Cortex of kidney (tissue), 1 donor: ENCODE measurements at places on chromosomes 1 and 21.

- no peak for DNase-seq
Measured at GRCh38 chr21:34684174-34684876, 15.5 kb downstream of the CLIC6 start.

GRCh38 chr1:94954263-94955220 lies 27.6 kb upstream of the CNN3 start:
- no peak for DNase-seq

- DNase-seq: no peak
Measured at GRCh38 chr1:61067446-61068019, 14.8 kb upstream of the NFIA start.

DNA sequence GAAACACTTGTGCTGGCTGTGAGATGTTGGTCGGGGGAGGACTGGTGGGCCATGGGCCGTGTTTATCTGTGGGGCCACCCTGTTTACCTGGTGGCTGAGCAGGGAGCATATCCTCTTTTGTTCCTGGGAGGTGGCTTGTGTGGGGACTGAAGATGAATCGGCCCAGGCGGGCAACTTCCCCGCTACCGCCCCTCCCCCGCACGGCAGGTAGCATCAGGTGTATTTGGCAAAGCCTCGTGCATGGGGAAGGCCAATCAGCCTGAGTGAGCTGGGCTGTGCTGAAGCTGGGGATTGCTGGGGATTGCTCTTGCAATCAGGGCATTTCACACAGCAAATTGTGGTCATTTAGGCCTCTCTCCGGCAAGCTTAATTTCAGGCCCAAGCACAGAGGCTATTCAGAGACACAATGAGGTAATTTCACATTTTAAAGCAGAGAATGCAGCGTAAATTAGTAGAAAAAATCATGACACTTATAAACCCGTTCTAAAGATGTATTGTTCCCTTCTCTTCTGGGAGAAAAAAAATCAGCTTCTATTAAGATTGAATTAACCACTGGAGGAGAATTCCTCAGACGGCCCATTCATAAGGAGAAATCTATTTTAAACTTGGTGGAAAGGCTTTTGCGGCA lies 197.7 kb upstream of the POU3F1 start:
- no peak for DNase-seq

DNA sequence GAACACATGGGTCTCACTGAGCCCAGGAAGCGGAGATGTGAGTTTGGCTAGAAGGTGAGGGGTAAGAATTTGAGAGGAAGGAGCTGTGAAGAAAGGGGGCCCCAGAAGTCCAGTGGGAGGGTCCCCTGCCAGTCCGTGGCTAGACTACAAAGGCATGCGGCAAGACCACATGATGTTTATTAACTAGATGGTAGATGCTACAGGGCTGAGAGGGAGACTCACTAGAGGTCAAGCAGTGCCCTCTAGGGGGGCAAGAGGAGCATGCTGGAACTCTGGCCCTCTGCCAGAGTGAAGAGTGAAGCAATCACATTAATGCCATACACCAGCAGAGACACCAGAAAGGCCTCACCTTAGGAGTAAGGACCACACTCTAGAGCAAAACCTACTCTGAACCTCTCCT lies 12.2 kb downstream of the KIAA0319L start:
- DNase-seq: no peak

DNA sequence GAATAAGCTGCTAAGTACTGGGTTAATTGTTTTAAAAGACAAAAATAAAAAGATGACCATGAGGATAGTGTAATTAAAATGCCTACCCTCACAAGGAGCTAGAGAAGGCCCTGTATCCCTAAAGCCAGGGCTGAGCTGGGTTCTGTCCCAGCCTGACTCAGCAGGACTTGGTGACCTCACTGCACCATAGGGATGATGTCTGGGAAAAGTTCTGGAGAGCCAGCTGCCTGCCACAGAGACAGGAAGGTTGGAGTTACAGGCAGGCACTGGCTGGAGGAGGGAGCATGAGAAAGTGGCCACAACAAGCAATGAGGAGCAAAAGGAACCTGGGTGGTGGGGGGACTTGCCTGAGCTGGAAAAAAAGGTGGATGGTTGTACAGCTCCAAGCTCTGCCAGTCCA lies 5.7 kb upstream of the TNR start:
- no peak for DNase-seq

DNA sequence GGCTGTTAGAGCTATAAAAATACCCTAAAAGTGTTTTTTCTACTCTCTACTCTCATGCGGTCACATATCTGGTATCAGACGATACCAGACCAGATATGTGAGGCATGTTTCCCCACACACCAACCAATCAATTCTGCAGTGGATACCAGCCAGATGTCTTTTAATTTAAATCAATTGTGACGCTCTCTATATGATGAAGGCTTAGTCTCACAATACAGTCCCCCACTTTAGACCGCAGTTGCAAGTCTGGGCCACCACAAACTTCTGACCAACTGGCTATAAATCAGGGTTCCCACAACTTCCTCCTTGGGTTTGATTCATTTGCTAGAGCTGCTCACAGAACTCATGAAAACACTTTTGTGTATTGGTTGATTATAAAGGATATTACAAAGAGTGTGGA lies 586.1 kb upstream of the ZP4 start:
- DNase-seq: no peak

GRCh38 chr1:41498391-41498790 lies 13.9 kb upstream of the EDN2 start:
- DNase-seq: no peak

GRCh38 chr1:156248323-156248683 lies 447 bp upstream of the PAQR6 start:
- DNase-seq: no peak

DNA sequence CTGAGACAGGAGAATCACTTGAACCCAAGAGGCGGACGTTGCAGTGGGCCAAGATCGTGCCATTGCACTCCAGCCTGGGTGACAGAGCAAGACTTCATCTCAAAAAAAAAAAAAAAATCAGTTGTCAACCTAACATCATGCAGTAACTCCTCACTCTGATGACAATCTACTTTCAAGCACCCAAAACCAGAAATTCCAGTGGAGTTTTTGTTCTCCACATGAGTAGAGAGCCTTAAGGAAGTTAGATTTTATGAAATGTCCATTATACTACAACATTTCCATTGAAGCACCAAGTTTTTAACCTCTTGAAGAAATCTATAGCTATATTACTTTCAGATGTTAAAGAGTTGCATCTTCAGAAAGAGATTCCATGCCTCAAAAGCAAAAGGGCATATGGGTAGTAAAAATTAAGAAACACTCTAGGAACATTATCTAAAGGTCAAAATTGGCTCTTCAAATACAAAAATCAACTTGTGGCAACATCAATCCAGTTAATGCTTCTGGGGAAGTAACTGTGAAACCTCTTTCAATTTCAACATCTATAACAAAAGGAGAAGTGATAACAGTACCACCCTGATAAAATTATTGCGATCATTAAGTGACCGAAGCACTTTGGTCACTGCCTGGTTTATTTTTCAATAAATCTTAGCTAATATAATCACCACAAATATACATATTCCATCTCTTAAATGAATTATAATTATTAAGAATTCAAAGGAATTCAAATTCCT lies 7.7 kb downstream of the LPGAT1 start:
- no peak for DNase-seq

DNA sequence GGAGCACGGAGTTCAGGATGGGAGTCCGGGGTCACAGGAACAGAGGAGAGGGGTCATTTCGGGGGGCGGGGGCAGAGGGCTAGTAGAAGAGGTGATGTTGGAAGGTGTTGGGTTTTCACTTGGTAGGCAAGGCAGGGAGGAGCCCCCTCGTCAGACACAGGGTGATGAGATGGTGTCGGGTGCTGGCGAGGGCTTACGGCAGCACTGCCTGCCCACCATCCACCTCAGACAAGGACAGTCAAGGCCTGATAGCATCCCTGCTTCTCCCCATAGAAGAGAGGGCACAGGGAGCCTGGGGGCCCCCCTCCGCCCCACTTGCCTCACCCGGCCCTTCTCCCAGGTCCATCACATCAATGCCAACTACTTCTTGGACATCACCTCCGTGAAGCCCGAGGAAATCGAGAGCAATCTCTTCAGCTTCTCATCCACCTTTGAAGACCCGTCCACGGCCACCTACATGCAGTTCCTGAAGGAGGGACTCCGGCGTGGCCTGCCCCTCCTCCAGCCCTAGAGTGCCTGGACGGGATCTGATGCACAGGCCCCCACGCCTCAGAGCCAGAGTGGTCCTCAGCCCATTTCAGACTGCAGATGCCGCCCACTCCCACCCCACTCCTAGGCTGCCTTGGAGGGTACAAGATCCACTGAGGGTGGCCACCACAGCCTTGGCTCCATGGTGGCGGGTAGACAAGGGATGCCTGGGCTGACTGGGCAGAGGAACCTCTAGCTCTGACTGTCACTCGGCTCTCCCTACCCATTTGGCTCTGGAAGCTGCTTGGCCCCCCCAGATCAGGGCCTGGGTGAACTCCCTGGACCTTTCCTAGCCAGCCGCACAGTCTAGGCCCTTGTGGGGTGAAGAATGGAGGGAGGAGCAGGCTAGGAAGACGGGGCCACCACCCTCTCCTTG lies 4.3 kb upstream of the MTFR1L start:
- DNase-seq: no peak

DNA sequence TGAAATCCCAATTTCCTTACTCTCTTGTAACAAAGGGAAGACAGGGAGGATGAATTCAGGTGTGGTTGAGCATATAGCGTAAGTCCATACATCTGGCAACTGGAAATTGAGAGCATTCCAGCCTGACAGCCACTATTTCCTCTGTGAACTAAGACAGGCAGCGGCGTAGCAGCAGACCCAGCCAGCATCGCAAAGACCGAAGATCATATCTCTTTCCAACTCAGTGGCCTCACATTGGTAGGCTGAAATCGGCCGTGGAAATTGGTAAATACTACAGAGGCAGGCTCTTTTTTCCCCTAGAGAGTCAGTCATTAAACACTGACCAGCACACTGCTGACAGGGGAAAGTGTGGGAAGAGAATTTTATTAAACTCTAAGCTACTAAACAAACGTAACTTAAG lies 43.4 kb downstream of the TARBP1 start:
- no peak for DNase-seq

DNA sequence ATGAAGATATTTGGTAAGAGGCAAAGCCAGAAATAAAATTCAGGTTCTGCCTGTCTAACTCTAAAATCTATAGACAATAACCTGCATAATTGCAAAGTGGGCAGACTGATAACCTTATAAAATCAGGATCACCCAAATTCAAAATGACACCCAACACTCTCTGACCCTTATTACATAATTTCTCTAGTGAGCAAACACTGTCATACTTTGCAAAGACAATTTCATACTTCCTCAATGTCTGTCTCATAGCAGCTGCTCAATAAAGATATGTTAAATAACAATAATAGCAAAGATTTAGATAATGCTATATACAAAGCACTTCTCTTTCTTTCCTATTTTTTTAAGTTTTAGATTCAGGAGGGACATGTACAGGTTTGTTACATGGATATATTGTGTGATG lies 118.5 kb downstream of the UCHL5 start:
- DNase-seq: no peak

- DNase-seq: no peak
Measured at GRCh38 chr1:234315091-234315541, 58.1 kb upstream of the COA6 start.

- DNase-seq: no peak
Measured at GRCh38 chr21:38788275-38788905, 17.3 kb upstream of the ETS2 start.

DNA sequence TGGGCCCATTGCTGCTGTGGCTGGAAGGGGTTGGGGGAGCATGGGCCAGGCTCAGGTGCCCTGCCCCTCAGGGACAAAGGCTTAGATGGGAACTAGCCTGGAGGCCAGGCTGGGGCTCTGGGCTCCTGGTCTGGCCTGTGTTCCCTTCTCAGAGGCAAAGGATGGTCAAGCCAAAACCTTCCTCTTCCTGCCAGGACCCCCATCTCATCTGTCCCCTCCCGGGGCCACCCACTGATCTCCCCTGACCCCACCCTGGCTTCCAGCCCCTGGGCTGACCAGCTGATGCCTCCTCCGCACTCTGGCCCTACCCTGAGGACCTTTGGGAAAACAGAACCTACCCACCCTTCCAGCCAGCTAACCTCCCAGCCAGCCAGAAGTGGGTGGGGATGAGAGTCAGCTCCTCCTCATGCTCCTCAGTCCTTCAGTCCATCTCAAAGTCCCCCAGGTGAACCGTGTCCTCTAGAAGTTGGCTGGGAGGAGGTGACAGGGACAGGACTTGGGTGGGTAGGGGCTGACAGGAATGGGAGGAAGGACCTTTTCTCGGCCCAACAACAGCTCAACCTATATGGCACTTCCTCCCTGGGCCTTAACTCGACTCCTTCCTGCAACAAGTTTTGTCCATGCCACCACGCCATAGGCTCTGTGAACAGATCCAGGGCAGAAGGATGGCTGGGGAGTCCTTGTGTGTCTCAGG lies 7.5 kb downstream of the PEAR1 start:
- DNase-seq: no peak

DNA sequence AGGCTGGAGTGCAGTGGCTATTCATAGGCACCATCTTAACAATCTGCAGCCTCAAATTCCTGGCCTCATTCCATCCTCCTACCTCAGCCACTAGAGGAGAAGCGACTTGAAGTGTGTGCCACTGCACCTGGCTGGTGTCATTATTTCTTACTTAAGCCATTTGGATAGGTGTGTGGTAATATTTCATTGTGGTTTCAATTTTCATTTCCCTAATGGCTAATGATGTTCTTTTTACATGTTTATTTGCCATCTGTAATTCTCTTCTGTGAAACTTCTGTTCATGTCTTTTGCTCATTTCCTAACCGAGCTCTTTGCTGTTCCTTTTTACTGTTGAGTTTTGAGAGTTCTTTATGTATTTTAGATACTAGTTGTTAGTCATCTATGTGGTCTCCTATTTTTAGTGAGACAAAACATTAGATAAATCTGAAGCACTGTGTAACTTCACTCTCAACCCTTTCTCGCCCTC lies 66.8 kb downstream of the SLC27A3 start:
- DNase-seq: no peak

DNA sequence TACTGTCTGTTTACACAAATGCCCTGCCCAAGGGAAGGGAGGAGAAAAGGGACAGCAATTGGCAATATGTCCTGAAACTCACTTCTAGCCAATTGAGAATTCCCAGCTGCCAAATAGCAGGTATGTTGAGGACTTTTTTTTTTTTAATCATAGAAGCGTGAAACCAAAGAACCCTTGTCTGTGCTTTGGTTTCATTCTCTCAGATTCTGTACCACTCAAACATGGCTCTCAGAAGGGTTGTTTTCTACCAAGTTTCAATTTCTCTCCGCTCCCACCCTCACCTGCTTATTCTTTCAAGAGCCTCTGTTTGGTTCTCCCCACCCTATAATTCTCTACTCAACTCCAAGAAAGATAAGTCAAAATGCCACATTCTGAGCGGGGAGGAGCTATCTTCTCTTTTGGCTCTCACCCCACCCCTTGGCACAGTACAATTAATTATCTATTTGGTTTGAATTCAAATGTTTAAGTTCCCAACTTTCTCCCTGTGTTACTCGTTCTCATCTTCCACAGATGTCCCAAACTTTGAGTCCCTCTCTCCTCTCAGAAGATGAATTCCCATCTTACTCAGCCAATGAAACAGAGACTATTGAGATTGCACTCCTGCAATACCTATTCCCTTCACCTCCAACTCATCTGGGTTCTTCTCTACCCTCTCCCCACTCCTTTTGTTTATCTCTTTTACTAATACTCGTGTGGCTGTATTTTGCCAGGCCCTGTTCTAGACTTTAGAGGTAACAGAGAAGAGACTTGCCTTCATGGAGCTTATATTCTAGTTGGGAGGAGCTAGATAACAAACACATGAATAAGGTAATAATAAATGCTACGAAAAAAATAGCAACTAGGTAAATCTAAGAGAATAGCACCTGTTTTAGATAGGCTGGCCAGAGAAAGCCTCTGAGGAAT lies 3.9 kb upstream of the TP53BP2 start:
- DNase-seq: no peak

- no peak for DNase-seq
Measured at GRCh38 chr1:89941110-89941766, 53.7 kb upstream of the ZNF326 start.
